ENCODE measurements at places on chromosomes 6 and 20.
A peak's percentile ranks its signal among the peaks of the same experiment; 100 is the strongest.

DNA sequence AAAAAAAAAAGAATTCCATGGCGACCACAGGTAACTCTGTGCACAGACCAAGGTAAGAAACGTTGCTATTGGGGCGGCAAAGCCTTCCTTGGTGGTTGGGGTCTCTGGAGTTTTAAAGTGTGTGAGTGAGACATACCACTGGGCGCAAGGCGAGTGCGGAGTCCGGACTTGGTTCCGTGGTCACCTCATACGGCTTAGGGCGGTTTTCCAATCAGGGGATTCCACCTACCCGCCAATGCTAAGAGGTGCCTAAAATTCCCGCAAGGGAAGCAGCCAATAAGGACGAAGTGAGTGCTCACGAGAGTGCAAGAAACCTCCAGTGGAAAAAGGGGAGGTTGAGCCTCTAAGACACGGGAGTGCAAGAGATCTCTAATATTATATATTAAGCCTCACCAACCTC is 68.6 kb upstream of the PRSS16 start:
- DNase-seq = no peak

DNA sequence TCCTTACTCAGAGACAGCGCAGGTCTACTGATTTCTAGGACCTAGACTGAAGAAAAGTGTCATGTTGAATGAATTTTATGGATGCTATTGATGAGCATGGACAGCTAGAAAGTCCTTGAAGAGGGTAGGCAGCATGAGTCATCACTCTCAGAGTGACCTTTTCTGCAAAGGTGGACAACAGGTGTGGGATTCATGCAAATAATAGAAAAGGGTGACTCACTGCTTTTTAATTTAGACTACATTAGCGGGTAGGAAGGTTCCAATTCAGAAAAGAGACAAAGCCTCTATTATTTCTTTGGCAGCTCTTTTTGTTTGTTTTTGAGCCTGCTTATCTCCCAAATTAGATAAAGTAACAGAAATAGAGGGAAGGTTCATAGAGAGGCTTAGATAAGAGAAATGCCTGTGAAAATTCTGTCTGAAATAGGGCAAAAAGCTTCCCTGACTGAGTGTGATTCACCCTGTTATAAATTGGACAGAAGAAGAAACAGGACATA is 191.4 kb downstream of the TENT5A start:
- DNase-seq = peak; percentile 2

DNA sequence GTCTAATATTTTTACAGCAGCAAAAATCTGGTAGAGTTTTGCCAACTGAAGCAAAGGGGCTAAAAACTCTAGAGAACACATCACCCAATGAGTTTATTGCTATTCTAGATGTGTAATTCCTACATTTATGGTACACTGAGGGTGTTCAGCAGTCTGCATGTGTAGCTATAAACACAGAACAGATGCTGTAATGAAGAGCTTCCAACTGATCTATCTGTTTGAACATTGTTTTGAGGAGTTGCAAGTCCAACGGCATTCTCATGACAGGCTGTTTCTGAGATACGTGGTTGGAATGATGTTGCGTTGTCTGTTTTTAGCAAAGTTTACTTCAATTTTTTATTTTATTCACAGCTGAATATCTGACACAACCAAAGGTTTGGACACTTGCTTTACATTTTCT is 141.2 kb upstream of the RAB32 start:
- no peak for DNase-seq

- DNase-seq = no peak
These were observed 130.6 kb upstream of the INSM1 start for GRCh38 chr20:20237093-20237959.

GRCh38 chr6:150324044-150324443 is 44.8 kb upstream of the IYD start:
- no peak for DNase-seq

DNA sequence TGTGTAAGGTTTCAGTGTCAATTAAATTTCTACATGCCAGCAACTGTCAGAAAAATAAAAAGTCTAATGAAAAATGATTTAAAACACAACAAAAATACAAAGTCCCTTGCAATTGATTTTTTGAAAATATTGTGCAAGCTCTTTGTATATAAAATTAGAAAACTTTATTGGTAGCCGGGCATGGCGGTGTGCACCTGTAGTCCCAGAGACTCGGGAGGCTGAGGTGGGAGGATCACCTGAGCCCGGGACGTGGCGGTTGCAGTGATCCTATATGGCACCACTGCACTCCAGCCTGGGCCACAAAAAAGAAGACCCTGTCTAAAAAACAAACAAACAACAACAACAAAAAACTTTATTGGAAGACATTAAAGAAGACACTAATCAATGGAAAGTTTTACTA is 6.0 kb upstream of the OVOL2 start:
- no peak for DNase-seq

GRCh38 chr20:64211874-64212658 is 43.5 kb upstream of the PCMTD2 start:
- no peak for DNase-seq

- DNase-seq = peak; percentile 59
These were observed 70.7 kb downstream of the MYB start for GRCh38 chr6:135251498-135252441.

GRCh38 chr6:22530506-22530905 is 38.9 kb upstream of the HDGFL1 start:
- DNase-seq = no peak

DNA sequence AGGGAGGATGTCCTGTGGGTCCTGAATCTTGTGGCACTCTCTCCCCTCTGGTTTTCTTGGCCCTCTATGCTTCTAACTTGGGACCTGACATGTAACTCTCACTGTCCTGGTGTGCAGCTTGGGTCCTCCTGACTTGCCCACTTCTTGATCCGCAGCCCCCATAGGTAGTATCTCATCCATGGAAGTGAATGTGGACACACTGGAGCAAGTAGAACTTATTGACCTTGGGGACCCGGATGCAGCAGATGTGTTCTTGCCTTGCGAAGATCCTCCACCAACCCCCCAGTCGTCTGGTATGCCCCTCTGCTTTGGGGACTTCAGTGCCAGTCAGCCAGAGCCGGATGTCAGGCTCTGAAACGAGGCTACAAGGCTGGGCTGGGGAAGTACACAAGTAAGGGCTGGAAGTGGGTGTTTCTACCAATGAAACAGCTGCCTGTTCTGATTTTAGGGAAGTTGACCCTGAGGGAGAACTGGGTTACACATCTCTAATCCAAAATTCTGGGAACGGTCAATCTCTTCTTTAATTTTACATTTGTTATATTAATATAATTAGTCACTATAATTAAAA is 641 bp downstream of the DBNDD2 start:
- DNase-seq = no peak

- DNase-seq = no peak
These were observed 322.0 kb downstream of the PAX1 start for GRCh38 chr20:22027423-22027822.

- no peak for DNase-seq
These were observed 124.7 kb upstream of the SPACA1 start for GRCh38 chr6:87922947-87923330.

DNA sequence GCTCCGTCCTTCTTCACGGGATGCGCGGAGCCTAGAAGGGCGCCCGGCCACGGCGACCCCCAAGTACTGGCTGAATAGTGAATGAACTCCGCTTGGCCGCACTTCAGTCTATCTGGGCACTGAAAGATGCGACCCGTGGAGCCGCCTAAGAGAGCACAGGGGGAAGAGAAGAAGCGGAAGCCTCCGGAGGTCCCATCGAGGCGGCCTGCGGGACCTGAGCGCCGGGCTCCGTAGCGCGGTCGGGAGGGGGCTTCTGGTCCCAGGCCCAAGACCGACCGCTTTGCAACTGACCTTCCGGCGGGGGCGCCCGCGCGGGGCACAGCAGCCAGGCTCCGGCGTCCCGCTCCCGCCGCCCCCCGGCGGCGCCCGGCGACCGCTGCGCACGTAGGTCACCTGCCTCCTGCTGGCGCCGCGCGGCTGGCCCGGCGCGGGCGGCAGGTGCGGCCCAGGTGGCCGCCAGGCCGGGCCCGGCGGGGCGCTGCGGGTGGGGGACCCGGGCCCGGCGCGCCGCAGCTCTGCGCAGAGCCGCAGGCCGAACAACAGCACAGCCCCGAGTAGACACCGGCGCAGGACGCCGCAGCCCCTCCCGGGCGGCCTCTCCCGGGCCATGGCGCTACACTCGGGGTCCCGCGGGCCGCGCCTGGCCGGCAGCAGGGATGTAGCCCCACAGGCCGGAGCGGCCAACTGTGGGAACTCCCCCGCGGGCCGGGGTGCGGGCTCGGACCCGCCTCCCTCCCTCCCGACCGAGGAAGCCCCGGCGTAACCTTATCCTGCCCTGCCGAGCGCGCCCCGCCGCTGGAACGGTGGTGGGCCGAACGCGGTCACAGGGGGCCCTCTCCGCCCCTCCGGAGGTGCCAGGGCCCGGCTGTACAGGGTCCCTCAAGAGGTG is at the start of gene METTL24:
TSS of gene METTL24 (minus strand) at position 686 of the 889 bp plus-strand sequence. CDS start at position 609, 77 bp downstream.
- no peak for DNase-seq

DNA sequence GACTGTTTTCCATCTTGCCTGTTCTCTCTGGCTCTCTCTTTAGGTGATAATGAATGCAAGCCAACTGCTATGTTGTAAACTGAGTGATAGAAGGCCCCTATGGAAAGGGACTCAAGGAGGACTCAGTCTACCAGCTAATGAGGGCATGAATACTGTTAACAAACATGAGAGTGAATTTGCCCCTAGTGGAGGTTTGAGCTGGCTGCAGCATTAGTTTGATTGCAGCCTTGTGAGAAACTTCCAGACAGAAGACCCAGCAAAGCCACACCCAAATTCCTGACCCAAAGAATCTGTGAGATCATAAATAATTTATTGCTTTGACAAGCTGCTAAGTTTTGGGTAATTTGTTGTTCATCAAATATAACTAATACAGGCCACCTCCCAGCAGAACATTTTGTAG is 50.0 kb upstream of the PLCB1 start:
- DNase-seq = no peak

- DNase-seq = no peak
These were observed 57.5 kb downstream of the CEBPB start for GRCh38 chr20:50248104-50248641.

DNA sequence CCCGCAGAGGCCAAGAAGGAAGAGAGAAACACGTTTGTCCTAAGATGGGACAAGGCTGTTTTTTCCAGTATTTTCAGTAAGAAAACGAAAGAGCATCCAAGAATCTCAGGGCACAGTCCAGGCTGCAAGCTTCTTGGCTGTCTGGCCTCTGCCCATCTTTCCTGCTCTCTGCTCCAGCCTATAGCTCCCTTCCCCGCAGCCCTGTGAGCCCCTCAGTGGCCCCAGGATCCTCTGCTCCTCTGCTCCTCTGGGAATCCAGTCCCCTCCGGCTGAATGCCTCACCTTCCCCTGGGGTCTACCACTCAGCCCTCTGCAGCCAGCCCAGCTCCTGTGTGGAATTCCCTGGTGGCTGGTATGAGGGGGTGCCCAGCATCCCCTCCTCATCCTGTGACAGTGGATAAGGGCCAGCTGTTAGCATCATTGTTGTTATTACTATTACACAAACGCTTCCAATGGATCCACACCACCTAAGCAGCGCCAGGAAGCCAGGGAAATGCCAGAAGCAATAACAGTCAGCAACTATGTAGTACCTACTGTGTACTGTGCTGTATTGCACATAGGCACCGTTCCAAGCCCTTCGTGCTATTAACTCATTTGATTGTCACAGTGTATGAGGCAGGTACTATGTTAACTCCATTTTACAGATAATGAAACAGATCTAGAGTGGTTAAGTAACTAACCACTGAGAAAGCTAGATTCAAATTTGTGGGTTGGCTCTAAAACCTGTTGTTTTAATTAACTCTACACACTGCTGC is 60.3 kb upstream of the PTPN1 start:
- no peak for DNase-seq

GRCh38 chr6:126886106-126886505 is 232.4 kb upstream of the RSPO3 start:
- no peak for DNase-seq

- no peak for DNase-seq
These were observed 5.4 kb downstream of the SLC22A23 start for GRCh38 chr6:3451498-3451897.

DNA sequence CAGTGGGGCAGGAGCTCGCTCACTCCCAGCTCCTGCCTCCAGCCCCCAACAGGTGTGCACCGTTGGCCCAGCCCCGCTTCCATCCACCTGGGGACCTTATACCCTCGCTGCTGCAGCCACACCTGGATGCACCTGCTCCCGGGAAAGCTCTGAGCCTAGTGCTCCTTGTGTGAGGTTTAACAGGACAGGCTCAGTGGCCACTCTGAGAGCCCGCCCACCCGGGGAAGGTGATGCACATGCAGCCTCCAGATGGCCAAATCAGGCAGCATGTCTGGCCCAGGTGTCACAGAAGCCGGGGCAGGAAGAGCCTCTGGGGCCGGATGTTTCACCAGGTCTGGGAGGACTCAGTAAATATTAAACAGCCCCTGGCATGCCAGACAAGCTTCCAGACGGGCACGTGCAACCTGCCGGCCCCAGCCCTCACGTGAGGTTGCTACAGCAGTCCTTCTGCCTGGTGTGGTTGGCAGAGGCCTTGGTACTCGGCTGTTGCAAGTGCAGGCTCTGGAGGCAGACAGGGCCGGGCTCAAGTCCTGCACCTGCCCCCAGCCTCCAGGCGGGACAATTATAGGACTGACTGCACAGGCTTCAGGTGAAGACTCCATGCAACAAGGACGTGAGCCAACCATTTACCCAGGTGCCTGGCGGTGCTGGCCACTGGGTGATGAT is 66.9 kb downstream of the RIPOR3 start:
- DNase-seq = peak; percentile 48

DNA sequence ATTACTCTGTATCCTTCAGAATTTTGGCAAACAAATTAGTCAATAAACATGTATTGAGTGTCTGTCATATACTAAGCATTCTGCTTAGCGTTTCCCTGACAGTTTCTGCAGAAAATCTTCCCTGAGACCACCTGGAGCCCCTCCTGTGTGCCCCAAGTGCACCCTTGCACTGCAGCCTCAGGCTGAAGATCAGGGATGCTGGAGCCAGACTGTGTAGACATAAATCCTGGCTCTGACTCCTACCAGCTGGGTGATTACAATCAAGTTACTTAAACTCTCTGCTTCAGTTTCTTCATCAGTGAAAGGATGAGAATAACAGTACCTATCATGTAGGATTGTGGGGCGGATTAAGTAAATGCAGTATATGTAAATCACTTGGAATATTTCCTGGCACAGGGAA is 53.4 kb upstream of the VSTM2L start:
- no peak for DNase-seq

GRCh38 chr20:32792316-32792715 is 27.4 kb upstream of the MAPRE1 start:
- DNase-seq = no peak

GRCh38 chr6:26640806-26641205 is 18.7 kb downstream of the ZNF322 start:
- no peak for DNase-seq
